A673 (cell line): ENCODE measurements at places on chromosomes 3 and 15. TPM values are rescaled to one million over a fixed set of nuclear protein-coding genes. Genes with fewer than 3 reads are reported as not detected.

DNA sequence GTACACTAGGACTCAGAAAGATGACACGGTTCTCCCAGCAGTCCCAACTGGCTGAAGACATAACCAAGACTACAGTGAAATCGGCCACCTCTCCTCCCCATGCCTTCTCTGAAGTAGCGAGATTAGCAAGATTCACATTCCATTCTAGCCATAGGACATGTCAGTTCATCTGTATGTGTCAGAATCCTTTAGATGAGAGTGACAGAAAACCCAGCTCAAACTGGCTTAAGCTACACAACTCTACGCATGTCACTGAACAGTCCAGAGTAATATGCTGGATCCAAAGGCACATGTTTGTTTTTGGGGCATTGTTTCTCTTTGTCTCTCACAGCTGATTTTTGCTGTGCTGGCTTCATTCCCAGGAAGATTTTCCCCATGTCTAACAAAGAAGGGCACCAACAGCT lies 75.8 kb downstream of the RARB start:
- peak; percentile 64 for DNase-seq

DNA sequence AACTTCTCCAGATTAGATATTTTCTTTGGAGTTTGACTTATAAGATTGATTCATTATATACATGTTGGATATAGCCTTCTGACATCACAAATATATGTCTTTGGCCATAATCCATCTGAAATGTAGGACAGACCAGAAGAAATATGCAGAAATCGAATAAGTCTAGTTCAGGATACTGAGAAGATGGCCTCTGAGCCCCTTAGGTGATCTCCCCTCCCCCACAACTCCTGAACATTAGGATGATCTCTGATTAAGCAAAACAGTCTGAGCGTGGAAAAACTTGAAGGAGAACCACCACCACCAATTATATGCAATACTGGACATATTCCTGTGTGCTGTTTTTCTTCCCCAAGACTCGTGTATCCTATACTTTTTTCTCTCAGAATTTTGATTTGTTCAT lies 3.2 kb downstream of the SETD5 start:
- DNase-seq: no peak

DNA sequence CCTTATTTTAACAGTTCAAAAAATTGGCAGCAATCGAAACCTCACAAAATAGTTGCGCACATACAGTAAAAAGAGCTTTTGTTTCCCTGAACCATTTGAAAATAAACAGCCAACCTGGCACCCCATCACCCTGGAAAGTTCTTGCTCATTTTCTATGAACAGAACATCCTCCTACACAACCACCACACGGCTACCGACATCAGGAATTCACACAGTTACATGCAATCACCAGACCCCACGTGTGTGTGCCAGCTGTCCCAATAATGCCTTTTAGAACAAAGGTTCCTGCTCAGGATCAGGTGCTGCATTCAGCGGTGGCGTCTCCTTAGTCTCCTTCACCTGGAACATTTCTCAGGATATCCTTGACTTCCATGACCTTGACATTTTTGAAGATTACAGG lies 186.5 kb downstream of the KLF13 start:
- DNase-seq: no peak

- DNase-seq: no peak
Measured at GRCh38 chr3:108131475-108132134, 40.8 kb upstream of the CD47 start.

The CLDN18 gene
- not detected in 2 replicates for total RNA-seq

The DNAH12 gene
- not detected in 2 replicates for total RNA-seq

The ACKR2 gene
- total RNA-seq: not detected in 2 replicates
